ENCODE measurements at places on chromosomes 3 and 15.
A peak's percentile ranks its signal among the peaks of the same experiment; 100 is the strongest.

DNA sequence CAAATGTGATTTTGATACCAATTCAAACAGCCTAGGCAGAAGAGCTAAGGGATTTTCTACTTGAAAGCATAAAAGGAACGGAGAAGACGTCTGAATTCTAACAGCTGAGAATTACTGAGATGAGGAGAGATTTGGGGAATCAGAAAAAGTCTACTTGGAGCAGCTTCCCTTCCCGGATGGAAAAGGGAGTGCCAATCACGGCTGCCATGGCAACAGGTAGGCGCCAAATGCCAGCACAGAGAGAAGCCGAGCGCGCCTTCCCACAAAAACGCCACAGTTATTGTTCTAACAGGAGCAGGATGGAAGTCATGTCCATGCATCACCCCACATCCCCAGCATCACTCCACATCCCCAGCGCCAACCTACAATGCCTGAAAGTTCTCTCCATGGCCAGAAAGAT is 63.5 kb upstream of the PRR20G start:
- DNase-seq: no peak

GRCh38 chr3:17577796-17578520 is 164.5 kb downstream of the TBC1D5 start:
- peak; percentile 45 for DNase-seq

- DNase-seq: no peak
These were observed 46.8 kb upstream of the MCF2L2 start for GRCh38 chr3:183475016-183475763.

DNA sequence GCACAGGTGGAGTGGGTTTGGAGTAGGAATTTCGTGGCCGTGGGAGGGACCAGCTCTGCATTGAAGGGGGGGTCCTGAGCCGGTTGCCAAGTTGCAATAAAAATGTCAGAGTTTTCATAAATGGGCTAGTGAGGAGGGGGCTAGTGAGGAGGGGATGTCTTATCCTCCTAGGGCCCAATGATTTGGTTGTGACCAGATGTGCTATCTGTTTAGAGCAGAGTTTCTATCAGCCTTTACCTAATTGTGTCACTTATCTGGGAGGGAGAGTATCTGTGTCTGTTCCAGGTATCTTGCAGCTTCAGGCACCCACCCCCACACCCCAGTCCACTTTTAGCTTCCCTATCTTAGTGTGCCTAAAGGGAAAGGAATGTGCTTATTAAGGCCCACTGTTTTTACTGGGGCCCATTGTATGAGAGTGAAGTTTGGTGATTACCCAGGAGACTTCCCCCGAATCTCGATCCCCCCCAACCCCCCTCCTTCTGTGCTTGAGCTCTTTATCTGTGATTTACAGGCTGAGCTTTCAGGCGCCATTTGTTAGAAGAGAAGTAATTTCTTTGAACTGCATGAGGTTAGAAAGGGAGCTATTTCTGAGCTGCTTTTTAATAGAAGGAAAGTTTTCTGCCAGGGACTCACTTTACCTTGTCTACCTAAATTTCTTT is 42.6 kb downstream of the PPCDC start:
- no peak for DNase-seq

- DNase-seq: no peak
These were observed 7.0 kb upstream of the OXTR start for GRCh38 chr3:8776406-8776805.

DNA sequence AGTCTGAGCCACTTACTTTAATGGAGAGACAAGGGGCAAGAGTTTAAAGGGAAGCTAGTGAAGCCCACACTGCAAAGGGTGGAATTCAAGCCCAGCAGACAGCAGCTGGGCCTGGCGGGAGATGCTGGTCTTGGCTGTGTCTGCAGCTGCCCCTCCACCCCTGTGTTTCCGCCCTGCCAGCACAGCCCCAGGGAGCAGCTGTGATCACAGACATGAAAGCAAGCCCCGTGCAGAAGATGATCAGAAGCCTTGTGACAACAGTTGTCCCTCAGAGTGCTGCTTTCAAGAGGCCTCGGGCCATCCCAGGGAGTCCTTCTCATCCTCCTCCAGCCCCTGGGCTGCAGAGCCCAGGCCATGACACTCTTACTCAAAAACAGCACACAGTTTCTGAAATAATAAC is 24.1 kb upstream of the SLC6A1 start:
- DNase-seq: no peak

DNA sequence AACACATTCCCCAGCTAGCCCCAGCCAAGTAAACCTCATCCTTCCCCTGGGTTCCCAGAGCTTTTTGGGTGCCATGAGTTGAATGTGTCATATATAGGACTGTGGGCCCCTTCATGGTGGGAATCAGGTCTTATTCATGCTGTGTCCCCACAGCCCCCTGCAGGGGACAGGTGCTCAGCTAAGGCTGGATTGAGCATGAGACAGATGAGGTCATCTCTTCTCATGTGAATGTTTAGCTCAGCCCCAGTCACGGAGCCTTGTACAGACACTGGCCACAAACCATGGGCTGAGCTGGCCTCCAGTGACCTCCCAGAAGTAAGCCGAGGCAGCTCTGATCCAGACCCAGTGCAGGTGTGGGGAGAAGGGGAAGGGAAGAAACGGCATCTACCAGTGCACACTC is 70.7 kb downstream of the C3orf70 start:
- no peak for DNase-seq

DNA sequence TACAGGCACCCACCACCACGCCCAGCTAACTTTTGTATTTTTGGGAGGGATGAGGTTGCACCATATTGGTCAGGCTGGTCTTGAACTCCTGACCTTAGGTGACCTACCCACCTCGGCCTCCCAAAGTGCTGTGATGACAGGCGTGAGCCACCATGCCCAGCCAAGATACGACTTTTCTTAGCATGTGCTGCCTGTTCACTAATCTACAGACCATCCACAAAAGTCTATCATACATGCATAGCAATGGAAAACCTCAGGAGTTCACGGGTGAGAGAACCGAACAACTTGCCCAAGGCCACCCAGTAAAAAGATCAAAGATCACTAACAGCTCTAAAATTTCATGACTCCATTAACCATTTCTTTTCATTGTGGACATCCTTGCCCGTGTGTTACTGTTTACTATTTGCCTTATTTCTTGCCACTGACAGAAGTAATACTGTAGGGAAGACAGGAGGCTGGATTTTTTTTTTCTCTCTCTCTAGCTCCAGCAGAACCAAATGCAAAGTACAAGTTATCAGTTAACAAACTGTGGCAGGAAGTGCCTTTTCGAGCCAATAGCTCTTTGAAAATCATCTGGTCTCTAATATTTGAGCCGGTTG is 92.3 kb downstream of the FOXP1 start:
- no peak for DNase-seq

- no peak for DNase-seq
These were observed 49.7 kb downstream of the STARD5 start for GRCh38 chr15:81274255-81274654.

- DNase-seq: peak; percentile 53
These were observed 118.1 kb downstream of the RPL22L1 start for GRCh38 chr3:170751899-170752293.

DNA sequence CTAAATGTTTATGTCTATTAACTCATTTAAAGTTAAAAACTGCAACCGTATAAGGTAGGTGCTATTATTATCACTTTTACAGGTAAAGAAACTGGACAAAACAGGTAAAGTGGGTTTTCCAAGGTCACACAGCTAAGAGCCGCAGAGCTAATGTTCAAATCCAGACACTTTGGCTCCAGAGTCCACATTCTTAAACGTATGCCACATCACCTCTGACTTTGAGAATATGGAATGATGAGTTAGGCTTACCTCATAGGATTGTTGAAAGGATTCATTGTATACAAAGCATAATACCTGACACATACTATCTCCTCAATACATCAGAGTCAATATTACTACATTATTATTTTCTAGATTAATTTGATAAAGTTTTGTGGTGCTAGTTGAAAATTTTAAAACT is 240.9 kb upstream of the STT3B start:
- DNase-seq: no peak

- no peak for DNase-seq
These were observed 13.8 kb downstream of the XCR1 start for GRCh38 chr3:46013316-46014094.

DNA sequence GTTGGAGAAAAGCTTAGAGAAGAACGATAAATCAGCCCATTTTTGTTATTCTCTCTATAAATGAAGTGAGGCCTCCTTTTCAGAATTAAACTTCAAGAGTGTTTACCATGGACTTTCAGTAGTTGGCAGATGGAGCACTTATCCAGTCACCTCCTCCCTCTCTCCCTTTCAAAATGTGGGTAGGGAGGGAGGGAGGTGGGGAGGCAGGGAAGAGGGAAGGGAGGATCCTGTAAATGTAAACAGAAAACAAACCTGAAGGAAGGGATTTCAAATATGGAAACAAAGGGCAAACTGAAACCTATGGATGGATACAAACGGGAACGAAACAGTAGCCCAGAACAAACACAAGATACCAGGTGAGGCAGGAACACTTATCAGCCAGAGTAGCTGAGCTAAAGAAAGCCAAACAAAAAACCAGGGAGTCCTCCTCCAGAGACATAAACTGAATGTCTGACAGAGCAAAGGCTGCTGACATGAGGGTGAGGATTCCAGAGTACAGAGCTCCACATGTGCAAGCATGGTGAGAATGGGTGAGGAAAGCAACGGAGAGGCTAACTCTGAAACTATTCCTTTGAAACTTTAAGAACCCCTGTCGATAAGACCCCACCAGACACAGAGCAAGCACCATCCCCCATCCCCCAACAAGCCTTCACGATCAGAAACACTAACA is 41.0 kb upstream of the GP5 start:
- no peak for DNase-seq

DNA sequence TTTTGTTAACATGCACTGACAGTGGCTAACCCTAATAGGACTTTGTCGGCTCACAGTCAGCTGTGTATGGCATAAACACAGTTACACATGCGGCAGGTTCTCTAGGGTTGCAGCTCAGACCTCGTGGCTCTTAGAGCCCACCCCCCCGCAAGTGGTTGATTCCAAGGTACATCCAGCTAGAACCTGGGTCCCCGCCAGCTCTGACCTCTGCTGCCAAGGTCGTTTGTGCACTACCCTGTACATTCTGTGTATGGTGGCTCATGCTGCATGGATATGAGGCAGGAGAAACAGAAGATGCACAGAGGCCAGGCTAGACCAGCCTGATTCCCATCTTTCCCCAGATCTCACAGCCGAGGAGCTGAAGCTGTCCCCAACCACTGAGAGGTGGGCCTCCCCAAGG is 25.9 kb downstream of the PRR20G start:
- DNase-seq: no peak

DNA sequence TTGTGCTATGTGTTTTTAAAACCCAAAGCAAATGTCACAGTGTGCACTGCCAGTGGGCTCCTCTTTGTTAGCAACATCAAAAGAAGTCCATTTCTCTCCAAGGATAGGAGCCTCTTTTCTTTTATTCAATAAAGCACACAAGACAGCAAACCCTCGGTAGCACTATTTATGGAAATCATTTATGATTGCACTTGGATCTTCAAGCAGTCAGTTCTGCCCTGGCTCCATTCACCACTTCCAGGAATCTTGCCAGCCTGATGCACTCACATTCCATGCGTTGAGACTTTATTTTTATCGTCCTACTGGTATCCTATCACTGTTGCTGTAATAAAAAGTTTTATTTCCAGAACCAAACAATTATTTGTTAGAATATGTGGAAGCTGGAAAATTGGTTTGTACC is 412.1 kb downstream of the TBL1XR1 start:
- no peak for DNase-seq

DNA sequence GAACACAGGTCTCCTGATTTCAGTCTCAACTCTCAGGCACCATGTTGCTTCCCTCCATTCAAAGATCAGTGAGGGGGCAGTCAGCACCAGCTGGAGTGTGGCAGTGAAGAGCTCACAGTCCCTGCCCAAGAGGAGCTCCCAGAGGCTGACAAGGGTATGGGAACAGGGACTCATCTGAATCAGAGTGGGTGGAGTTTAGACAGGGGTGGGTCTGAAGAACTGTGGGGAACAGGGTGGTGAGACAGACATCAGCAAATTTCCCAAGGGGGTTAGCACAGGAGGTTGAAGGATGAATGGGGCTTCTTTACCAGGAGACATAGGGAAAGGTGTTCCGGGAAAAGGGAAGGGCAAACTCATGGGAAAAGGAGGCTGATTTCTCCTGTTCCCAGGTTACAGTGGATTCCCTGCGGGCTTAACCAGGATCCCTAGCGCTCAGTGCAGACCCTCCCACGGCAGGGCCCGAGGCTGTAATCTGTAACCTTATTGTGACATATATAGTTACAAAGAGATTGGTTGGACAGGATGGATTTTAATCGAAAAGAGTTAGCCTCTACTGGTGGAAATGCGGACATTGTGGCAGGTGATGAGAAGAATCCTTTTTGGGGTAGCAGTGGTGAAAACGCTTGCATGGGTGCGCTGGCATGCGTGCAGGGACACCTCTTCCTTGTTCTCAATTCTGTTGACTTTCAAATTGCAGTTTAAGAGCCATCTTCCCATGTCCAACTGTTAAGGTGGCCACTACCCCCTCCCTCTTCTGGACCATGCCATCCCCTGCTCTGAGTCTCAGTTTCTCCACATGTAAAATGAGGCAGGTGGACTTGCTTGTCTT is 160.3 kb downstream of the SMAD6 start:
- peak; percentile 18 for DNase-seq

DNA sequence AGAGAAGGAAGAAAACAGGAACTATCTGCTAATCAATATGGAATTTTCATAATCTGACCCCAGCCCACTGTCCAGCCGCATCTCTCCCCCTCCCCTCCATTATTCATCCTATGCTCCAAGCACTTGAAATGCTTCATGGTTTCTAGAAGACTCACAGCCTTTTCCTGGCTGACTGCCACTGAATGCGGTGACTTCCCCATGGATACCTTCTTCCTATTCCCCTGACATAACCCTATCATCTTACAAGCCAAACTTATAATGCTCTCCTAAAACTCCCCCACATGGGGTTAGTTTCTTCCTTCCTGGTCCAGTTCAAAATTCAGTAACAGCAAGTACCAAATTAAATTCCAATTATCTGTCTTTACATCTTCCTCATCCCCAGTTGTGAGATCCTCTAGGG is 31.2 kb upstream of the PTX3 start:
- DNase-seq: no peak

DNA sequence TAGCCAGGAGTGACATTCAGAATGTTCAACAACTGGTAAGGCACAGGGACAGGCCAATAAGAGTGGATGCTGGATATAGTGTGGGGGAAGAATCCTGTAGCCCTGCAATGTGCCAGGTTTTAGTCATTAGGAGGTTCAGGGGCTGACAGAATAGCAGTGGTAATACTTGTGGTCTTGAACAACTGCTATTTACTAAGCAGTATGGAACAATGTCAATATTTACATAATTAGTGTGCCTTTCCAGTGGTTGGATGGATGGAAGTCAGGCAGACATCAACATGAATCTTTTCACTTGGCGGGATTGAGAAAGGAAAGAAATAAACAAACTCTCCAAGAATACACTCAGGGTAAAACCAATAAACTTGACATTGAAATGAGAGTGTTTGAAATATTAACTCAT is 55.1 kb downstream of the OTOL1 start:
- no peak for DNase-seq

GRCh38 chr15:62477929-62478328 is 312.8 kb upstream of the C2CD4B start:
- no peak for DNase-seq

GRCh38 chr3:193237030-193237429 is 4.0 kb upstream of the PLAAT1 start:
- no peak for DNase-seq

- no peak for DNase-seq
These were observed 62.8 kb upstream of the SPATA12 start for GRCh38 chr3:56997675-56998074.
